ENCODE measurements at places on chromosomes 7 and 10.

DNA sequence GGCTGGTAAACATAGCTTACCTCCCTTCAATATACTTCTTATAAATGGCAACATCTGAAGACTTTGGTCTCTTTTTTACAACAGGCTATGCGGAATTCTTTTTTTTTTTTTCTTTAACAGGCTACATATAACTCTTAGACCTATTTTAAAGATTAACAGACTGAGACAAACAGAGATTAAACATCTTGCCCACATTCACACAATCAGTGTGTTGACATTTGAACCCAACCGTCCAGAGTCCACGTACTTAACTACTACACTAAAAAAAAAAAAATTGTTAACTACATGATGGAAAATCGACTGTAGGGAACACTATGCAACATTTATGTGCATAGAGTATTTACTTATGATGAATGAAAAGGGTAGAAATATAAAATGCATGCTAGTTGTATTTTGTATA lies 298.5 kb downstream of the ELMO1 start:
- DNase-seq, result no peak

- DNase-seq, result no peak
These were observed 13.0 kb downstream of the FAM20C start for GRCh38 chr7:205115-206010.

GRCh38 chr7:18575622-18576572 lies 80.3 kb downstream of the HDAC9 start:
- DNase-seq, result no peak

DNA sequence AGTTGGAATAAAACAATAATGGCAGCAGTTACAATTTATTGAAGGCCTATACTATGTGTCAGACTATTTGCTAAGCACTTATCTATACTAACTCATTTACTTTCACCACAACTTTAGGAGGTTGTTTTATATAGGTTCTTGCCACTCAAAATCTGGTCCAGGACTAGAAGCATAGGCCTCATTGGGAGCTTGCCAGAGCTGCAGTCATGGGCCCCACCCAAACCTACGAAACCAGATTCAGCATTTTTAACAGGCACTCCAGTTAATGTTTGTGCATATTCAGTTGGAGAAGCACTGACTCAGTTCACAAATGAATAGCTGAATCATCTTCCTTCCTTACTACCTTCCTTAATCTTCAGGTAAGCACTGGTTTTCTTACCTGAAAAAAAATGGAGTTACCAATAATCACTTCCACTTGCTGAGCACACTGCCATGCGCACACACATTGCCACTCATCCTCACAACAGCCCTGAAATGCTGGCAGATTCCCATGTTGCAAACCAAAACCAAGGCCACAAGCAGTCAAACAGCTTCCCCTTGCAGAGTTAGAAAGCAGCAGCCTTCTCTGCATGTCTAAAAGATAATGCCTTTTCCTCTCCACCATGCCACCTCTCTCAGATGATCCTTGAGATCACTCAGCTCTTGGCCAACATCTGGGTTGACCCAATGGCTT lies 122.4 kb downstream of the SLC16A9 start:
- no peak for DNase-seq

DNA sequence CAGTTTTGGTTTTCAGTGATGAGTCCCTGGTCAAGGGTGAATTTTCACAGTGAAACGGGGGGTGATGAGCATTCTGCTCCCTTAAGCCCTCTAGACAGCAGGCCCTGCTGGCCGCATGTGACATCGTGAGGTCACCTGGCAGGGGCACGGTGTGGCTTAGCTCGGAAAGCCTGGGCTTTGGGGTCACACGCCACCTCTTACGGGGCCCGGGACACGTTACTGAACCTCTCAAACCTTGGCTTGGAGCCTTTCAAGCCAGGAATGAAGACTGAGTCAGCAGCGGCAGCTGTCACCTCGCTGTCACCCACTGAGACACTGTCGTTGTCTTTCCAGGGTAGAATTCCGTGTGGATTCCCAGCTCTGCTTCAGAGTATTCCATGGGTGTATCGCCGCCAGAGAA lies 4.1 kb downstream of the GET4 start:
- no peak for DNase-seq

GRCh38 chr7:91692800-91693199 lies 187.7 kb downstream of the MTERF1 start:
- no peak for DNase-seq

DNA sequence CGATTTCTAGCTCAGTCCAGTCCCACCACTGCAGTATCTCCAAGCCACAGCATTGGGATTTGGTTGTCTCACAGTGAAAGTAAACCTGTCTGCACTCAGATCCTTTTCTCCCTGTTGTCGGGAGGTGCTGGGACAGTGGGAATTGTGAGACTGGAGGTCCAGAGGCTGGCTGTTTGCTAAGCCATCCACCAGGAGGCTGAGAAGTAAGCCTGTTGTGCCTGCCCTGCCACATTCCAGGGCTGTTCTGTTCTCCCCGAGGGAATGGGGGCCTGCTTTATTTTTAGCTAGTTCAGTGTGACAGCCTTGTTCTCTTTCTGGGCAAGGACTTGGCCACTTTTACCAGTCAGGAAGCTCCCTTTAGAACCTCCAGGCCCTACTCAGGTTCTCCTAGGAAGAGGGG lies 54.9 kb downstream of the HK1 start:
- DNase-seq, result no peak

GRCh38 chr7:8564281-8564680 lies 130.9 kb downstream of the NXPH1 start:
- DNase-seq, result no peak

DNA sequence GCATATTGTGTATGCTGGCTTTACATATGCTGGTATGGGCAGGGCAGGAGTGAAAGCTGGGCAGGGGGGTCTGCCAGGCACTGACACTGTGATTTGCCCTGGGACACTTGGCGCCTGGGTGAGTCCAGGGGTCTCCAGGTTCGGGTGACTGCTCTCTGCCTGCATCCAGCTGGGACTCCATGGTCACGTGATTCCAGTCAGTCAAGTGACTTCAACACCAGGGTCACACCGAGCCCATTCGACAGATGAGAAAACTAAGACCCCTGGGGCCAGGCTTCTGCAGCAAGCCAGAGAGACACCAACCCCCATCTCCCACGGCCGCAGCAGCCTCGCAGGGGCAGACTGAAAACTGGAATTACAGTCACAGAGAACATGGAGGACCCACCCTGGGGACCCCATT lies 30.0 kb downstream of the MMD2 start:
- no peak for DNase-seq

GRCh38 chr7:1330801-1331425 lies 98.2 kb downstream of the UNCX start:
- no peak for DNase-seq

- DNase-seq, result no peak
These were observed 169.6 kb upstream of the ZNF804B start for GRCh38 chr7:88589927-88590326.

DNA sequence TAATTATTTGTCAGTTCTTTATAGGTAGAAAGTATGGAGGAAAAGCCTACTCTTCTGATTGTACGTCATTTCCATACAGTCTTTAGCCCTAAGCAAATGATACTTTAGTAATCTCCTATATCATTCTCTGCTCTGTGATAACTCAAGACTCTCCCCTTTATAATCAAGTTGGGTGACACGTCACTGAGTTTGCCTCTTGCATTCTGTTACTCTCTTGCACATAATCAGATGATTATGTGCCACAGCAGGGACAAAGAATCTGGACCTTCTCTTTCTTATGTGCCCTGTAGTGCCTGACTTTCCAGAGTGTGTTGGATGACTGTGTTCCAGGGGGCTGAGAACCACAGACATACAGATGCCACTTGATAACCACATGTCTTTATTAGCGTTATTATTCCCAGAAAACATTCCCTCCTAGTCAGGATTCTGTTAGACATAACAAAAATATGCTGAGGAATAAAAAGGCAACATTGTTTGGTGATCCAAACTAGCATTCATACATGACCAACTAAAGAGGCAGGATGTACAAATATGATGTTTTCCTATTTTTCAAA lies 116.4 kb upstream of the HGF start:
- DNase-seq, result no peak

GRCh38 chr7:25820432-25821040 lies 331.5 kb upstream of the NFE2L3 start:
- no peak for DNase-seq

DNA sequence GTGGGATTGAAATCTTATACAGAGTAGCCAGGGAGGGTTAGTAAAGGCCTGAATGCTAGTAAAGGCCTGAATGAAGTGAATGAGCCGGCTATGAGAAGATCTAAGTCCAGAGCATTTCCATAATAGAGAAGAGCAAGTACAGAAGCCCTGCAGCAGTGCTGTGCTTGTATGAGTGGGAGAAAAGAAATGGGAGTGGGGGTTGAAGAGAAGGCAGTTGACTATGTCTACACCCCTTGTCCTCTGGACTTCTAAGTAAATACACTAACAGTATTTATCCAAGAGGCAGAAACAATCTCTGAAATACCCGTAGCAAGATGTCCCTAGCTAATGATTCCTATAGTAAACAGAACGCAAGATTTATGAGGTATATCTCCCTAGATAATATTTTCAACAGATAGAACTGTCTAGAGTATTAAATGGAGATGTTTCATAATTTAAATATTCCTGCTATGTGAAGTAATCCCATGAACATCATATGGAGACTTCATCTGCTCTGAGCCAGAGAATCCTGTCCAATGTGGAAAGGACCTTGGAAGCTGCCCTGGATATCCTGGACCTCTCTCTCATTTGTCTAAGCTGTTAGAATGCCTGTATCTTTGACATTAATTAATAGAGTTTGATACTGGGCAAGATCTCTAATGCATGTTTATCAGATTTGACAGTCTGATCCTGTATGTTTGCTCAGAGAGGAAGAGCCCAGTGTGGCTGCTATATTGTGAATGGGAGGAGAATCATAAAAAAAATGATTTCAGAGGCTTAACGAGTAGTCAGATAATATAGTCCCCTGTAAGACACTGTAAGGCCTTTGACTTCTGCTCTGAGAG lies 171.6 kb downstream of the LRRN3 start:
- DNase-seq, result no peak

DNA sequence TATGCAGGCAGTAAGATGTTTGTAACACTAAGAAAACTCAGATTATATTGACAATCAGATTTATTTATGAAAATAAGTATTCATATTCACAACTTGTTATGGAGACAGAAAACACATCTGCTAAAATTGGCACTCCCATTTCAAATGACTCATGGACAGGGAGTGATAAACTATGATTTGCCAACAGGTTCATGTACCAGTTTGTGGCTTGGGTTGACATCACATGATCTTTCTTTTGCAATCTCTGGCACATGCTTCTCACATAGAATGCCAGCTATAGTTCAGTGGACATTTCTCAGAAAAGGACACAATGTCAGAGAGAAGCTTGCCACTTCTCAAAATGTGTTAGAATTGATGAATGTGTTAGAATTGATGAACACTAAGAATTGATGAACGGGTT lies 663.2 kb upstream of the ANKRD30A start:
- no peak for DNase-seq

DNA sequence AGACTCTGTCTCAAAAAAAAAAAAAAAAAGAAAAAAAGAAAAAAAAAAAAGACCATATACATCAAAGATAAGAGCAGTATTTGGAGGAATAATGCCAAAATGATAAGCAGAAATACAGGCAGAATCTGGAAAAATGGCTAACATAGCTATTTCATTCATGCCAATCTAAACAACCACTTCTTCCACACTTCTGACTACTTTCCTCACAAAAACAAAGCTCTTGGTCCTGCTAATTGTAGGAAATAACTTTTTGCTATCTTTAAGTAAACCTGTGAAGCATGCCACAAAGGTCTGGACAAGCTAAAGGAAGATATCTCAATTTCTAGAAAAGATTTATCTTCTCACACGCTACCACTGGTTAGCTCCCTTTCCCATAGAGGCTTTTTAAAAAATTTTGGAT lies 30.4 kb downstream of the MICU1 start:
- DNase-seq, result no peak

DNA sequence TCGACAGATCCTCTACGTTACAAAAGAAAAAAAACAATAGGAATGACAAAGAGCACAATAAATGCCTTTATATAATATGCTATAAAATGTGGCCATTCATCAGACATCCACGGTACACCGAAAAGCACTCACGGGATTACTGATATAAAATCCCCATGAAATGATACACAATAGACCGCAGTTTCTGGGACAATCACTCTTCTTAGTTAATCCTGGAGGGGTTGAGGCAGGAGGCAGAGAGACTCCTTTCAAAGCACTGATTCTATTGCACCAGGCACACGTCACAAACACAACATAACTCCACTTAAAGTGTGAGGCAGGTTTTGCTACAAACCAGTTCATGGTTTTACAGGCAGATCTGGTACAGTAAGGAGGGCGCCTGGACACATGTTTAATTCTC lies 113.8 kb downstream of the FGFR2 start:
- DNase-seq, result no peak

GRCh38 chr10:127797339-127797738 lies 60.4 kb downstream of the FOXI2 start:
- DNase-seq, result peak; percentile 4

Measured in astrocyte of the spinal cord (primary cell).